Activated T-helper 1 cell treated with anti-CD3 and anti-CD28 coated beads, Interleukin-12 subunit alpha, Interleukin-12 subunit beta, Interleukin-2, Interleukin-4 antibody, amounts not matched to agents 30 ng/mL and 10 ng/mL and 1 ng/mL, durations not matched to agents 14 hours and 24 hours and 36 hours (primary cell): ENCODE measurements at places on chromosomes 2 and 18. TPM values are rescaled to one million over a fixed set of nuclear protein-coding genes. Genes with fewer than 3 reads are reported as not detected.

Gene STARD7
- total RNA-seq: 216 and 229 TPM in 2 replicates

Gene ST6GAL2
- not detected in 2 replicates for total RNA-seq

GRCh38 chr2:22600999-22601398, 784.0 kb upstream of the KLHL29 start:
- DNase-seq: no peak

DNA sequence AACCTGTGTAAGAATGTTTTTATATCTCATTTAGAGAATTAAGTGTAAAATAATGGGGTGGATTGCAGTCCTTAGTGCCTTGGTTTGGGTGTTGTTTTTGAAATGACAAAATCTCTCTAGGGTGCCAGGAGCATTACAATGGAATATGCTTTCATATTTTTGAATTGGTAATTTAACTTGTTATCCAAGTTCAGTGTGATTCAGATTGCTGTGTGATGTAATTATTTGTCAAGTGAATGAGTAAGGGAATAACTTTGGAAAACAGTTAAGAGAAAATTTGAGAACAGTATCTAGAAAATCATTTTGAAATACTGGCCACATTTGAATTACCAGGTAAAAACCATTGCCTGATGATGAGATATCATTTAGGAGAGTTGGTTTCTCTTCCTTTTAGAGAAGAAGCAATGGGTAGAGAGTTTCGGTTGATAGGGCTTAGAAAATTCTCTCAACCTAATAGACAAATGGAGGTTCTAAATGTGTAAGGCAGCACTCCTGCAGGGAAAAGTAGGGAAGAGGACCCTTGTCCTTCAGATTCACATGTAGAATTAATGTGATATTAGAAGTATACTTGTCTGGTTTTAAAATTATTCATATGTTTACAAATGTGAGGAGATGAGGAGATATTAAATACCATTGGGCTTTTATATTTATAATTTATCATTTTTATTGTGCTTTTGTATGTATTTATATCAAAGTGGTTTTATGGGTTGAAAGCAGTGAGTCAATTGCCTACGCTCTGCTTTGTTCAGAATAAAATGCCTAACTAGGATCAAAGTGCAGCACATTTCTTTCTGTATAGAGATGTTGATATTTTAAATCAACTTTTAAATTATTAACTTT, 124.8 kb downstream of the PHLPP1 start:
- no peak for DNase-seq

GRCh38 chr18:78292618-78293380, 686.8 kb upstream of the SALL3 start:
- DNase-seq: no peak

DNA sequence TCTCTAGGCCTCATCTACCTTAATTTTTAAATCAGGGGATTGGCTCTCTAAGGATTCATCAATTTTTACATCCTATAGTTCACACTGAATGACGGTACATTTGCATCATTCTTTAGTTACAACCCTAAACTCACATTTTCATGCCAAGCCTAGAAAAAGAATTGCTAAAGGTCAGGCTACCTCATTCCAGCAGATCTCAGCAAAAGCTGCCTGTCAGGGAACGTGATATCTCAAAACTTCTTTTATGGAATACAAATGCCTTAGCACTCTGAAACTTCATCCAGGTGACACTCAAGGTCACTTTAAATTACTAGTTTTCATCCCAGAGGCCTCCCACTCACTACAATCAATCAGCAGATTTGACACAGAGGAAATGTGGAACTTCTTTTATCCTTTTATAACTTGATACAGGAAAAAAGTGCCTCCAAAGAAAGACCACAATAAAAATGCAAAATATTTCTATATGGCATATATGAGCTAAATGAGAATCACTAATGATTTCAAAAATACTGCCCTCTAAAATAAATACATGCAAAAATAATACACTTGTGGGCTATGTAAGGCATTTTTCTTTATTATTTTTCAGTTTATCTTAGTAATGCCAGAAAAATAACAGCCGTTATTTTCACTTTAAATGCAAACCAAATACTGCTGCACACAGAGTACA, 91.5 kb downstream of the ARHGEF33 start:
- DNase-seq: no peak
